ENCODE measurements at places on chromosomes 7 and 10.

DNA sequence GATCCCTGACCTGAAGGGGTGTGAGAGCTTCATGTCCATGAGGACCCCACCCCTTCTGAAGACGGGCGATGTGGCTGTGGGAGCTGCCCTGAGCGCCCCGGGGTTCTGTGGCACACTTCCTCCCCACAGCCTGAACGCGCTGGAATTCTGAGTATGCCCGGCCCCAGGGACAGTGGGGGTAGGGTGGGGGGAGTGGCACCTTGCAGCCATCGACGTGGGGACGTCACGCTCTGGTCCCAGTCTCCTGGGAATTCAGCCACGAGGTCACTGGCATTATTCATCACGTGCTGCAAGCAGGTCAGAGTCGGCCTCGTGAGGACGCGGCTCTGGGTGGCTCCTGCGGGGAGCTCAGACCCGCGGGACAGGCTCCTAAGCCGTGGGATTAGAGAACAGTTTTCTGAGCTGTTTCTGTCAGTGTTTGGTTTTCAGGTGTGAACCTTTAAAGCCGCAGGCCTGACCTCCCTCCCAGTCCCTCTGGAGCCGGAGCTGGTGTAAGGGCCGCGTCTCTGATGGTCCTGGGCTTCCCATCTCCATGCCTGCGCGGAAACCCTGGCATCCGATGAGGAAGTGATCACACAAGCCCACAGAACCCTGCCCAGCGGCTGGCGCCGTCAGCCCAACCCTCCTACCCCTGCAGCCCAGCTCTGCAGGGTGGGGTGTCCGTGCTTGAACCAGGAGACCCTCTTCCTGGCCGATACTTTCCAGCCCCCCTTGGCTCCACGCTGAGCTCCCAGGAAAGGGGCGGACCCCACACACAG, 16.1 kb downstream of the GPR146 start:
- no peak for DNase-seq

GRCh38 chr7:21352540-21353387, 75.1 kb upstream of the SP4 start:
- DNase-seq: no peak

DNA sequence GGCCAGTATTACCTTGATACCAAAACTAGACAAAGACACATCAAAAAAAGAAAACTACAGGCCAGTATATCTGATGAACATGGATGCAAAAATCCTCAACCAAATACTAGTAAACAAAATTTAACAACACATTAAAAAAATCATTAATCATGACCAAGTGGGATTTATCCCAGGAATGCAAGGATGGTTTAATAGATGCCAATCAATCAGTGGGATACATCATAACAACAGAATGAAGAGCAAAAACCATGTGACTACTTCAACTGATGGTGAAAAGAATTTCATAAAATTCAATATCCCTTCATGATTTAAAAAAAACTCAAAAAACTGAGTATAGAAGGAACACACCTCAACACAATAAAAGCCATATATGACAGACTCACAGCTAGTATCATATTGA, 25.2 kb upstream of the UBN2 start:
- no peak for DNase-seq

DNA sequence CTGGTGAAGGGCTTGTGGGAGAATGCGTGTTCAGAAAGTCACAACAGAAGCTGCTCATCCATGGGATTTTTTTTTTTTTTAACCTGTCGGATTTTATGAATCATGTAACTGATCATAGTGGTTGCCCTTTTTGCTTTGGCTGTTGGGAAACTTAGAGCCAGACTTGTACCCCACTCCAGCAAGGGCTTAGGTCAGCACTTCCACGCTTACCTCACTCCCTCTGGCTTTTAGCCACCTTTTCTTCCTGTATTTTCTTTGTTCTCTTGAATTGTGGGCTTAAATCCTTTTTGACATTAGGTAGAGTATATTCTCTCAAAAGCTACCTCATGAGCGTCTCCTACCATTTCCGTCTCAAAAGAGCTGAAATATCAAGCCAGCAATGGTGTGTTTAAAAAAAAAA, 113.6 kb upstream of the BTBD16 start:
- peak; percentile 29 for DNase-seq

GRCh38 chr10:123262456-123262855, 108.3 kb downstream of the BUB3 start:
- no peak for DNase-seq

- DNase-seq: no peak
Measured at GRCh38 chr7:55199418-55199817, 165.7 kb upstream of the LANCL2 start.

GRCh38 chr10:131686781-131687420, 213.9 kb upstream of the PPP2R2D start:
- no peak for DNase-seq

DNA sequence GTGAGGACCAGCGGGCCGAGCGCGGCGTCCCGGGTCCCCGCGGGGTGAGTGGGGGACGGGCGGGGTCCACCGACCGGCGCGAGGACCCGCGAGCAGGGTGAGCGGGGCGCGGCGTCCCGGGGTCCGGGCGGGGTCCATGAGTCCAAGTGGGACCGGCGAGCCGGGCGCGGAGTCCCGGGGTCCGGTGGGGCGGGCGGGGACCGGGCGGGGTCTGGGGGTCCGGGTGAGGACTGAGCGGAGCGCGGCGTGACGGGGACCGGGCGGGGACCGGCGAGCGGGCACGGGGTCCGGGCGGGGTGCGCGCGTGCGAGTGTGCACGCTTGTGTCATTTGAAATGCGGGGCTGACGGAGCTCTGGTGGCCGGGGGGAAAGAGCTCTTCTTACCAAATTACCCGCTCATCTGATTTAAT, 765 bp downstream of the CELF2 start:
- no peak for DNase-seq

- DNase-seq: no peak
Measured at GRCh38 chr7:4842319-4843064, 19.3 kb downstream of the PAPOLB start.

DNA sequence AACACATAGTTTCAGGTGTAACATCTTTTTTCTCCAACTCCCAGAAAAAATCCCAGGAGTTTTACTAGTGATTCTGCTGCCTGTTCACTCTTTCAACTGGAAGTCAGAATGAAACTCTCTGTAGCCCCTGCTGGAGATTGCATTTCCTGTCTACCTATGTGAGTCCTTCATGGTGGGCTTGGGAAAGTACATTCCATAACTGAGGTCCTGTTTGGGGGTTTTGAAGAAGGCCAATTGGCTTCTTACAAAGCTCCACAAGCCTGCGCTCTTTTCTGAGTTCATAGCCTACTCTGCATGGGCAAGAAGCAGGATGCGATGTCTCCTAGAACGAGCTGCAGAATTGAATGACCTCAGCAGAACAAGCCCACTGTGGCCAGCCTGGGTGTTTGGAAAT, 86.7 kb downstream of the LYZL2 start:
- no peak for DNase-seq

- no peak for DNase-seq
Measured at GRCh38 chr7:4111166-4111565, 570.9 kb upstream of the FOXK1 start.

- DNase-seq: peak; percentile 40
Measured at GRCh38 chr10:14016011-14016536, 314.6 kb downstream of the FRMD4A start.

Measured in fibroblast of lung (primary cell).